ENCODE measurements at places on chromosomes 4 and X.
A peak's percentile ranks its signal among the peaks of the same experiment; 100 is the strongest.

DNA sequence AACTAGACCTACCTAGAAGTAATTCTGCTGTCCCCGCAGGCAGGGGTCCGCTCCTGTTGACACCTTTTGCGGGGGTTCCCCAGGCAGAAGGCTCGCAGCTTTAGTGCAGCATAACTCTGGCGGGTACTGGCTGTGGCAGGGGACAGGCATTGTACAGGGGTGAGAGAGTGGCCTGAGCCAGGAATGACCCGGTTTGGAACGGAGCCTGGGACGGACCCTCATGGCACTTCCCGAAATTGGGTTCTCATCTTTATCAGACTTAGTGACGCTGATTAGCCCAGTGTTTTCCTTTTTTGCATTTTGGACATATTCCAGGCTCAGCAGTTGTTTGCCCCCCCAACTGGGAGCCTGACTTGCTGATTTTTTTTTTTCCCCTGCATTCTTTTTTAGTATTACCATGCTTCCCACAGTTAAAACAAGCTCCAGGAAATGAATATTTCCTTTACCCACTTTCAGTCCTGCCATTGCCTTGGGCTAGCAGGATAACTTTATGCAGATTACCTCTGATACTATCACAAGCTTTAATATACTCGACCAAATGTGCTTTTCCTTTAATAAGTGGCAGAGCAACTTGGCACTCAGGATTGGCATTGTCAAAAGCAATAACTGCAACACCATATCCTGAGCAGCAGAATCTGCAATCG is 55.8 kb upstream of the WDR1 start:
- DNase-seq = no peak

- no peak for DNase-seq
These were observed 1030.9 kb downstream of the FSTL5 start for GRCh38 chr4:161132715-161133425.

GRCh38 chr4:174214101-174214878 is 69.2 kb downstream of the FBXO8 start:
- DNase-seq = no peak

DNA sequence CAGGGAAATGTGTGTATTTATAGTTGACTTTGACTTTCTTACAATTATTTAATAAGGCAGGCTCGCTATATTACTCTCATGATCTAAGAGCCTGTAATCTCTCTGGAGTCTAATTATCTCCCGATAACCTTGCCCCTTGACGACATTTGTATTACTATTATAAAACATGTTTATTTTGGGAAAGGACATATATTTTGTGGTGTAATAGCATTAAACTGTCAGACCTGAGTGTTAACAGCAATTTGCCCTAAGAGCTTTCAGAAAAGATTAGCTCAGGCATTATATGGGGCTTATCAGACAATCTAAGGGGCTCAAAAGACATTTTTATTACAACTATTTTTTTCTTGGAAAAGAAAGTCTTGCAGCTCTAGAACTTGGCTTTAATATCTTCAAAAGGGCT is 427.9 kb upstream of the SLIT2 start:
- DNase-seq = no peak

DNA sequence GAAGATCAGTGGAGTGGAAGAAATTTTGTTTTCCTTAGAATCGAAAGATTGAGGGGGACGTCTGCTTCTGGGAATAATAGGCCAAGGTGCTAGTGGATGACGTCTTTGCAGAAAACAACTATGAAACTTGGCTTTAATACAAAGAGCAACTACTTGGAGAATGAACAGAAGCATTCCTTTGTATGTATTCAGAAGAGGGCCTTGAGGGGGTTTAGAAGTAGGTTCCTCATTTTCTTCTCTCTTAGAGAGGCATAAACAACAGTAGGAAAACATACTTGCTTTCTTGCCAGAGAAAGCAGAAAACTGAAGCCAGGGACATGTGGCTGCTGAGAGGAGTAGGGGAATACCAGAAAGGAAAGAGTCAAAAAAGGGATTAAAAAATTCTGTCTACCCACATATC is 167.8 kb downstream of the ZNF330 start:
- no peak for DNase-seq

GRCh38 chrX:23864742-23865326 is 42.9 kb downstream of the APOO start:
- DNase-seq = no peak

DNA sequence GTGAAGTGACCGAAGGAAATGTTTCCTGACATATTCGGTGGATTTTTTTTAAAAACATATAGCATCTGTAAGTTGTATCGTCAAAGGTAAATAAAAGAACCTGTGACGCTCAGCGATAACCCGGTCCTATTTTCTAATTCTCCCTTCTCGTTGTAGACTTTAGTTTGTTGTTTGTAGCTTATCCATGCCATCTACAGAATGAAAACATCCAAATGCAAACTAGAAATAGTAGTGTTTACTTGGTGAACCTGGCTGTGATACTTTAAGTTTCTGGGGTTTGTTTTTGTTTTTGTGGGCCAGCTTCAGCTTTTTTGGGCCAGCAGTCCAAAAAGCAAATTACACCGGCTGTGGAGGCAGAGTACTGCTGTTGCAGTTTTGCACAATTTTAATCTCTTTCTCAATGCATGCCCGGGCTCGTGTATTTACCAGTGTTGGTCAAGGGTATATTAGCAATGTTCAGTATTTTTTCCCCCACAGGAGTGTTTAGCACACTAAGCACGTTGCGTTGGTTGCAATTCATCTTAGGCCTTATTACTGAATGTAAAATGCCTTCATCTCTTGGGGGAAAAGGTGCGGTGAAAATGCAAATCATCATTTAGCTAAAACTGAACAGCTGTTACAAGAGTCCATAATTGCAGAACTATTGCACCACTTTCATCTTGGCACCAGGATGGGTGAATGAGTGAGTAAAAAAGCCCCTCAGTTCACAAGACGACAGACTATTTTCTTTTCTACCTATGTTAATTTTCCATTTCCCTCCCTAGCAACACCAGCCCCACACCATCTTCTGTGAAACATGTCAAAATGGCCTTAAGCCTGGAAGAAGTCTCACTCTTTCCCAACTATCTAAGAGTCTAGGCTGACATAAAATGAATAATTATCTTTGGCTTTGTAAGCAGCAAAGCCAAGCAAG is 1.7 kb upstream of the CNOT6L start:
- no peak for DNase-seq

GRCh38 chrX:48497871-48498270 is 10.9 kb upstream of the PORCN start:
- DNase-seq = no peak

GRCh38 chrX:40152741-40153344 is 55.1 kb upstream of the BCOR start:
- DNase-seq = peak; percentile 30

DNA sequence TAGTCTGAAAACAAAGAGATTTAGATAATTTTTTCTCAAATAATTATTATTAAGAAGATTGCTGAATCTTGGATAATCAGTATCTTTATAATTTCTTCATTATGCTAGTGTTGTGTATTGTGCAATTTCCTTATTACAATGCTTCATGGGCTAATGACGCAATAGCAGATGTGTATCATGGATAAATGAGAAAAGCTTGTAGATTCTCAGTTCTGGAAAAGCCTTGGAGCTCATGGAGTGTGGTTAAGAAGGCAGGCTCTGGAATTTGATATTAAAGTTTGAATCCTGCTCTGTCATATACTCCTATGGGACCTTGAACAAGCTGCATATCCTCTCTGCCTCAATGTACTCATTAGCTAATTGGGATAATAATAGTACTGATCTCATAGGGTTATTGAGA is 18.9 kb upstream of the CXCL8 start:
- DNase-seq = no peak

GRCh38 chrX:45824471-45824870 is 623.8 kb upstream of the DIPK2B start:
- no peak for DNase-seq

- no peak for DNase-seq
These were observed 5.4 kb downstream of the CTBP1 start for GRCh38 chr4:1243451-1244080.

- DNase-seq = no peak
These were observed at the start of gene DAPP1 for GRCh38 chr4:99816545-99817308. DAPP1 (plus strand) TSS chr4:99816827; CDS start chr4:99816914, 87 bp downstream.

DNA sequence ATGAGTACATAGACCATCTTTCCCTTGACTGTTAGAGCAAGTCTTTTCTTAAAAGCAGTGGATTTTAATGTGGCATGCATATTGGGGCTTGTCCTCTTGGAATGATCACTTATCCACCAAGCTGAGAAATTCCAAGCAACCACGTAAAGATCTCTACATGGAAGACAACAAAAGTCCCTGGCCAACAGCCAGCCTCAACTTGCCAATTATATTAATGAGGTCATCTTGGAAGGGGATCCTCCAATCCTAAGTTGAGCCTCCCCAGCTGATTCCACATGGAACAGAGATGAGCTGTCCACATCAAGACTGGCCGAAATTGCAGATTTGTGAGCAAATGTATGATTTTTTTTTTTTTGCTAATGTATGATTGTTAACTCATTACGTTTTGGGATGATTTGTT is 20.6 kb upstream of the FTHL17 start:
- no peak for DNase-seq

DNA sequence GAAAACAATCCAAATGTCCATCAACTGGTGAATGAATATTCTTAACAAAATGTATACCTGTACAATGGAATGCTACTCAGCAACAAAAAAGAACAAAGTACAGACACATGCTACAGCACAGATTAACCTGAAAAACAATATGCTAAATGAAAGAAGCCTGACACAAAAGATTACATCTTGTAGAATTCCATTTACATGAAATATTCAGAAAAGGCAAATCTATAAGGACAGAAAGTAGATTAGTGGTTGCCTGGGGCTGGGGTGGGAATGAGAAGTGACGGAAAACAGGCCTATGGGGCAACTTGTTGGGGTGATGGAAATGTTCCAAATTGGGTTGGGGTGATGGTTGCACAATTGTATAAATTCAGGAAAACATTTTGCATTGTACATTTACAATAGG is 219.1 kb upstream of the GPC4 start:
- DNase-seq = no peak

GRCh38 chr4:174490451-174490961 is 31.8 kb downstream of the HPGD start:
- no peak for DNase-seq

- no peak for DNase-seq
These were observed 1593.2 kb downstream of the C4orf33 start for GRCh38 chr4:130689181-130689580.

GRCh38 chr4:169089004-169089403 is 78.9 kb upstream of the CBR4 start:
- DNase-seq = no peak
